Mucosa of descending colon (tissue), 3 donors: ENCODE measurements at places on chromosomes 6 and 20. TPM values are rescaled to one million over a fixed set of nuclear protein-coding genes. Genes with fewer than 3 reads are reported as not detected.

PHACTR1 gene
- total RNA-seq, result 2.7 TPM

KCNK15 gene
- total RNA-seq, result 0.17 TPM

GSTA2 gene
- total RNA-seq, result 0.29 TPM

CST5 gene
- not detected for total RNA-seq

TSBP1 gene
- total RNA-seq, result not detected

PTCRA gene
- not detected for total RNA-seq

TGM3 gene
- total RNA-seq, result 0.09 TPM

SPTLC3 gene
- total RNA-seq, result 18.2 TPM

MYLK2 gene
- 0.31 TPM for total RNA-seq

OR2H2 gene
- total RNA-seq, result not detected

SLC13A3 gene
- total RNA-seq, result 0.27 TPM

CEBPB gene
- 86.7 TPM for total RNA-seq

LRRC73 gene
- 0.23 TPM for total RNA-seq

CCN6 gene
- total RNA-seq, result not detected

UBE3D gene
- total RNA-seq, result 4.3 TPM

SLC17A1 gene
- not detected for total RNA-seq

LPIN3 gene
- 73.3 TPM for total RNA-seq

SRMS gene
- 0.52 TPM for total RNA-seq

HLA-B gene
- 3,045 TPM for total RNA-seq

ISM1 gene
- 0.66 TPM for total RNA-seq

SLPI gene
- 29.9 TPM for total RNA-seq

PRR18 gene
- not detected for total RNA-seq

GRCh38 chr6:155687645-155688044 lies 232.0 kb upstream of the NOX3 start:
- DNase-seq, result no peak

DNA sequence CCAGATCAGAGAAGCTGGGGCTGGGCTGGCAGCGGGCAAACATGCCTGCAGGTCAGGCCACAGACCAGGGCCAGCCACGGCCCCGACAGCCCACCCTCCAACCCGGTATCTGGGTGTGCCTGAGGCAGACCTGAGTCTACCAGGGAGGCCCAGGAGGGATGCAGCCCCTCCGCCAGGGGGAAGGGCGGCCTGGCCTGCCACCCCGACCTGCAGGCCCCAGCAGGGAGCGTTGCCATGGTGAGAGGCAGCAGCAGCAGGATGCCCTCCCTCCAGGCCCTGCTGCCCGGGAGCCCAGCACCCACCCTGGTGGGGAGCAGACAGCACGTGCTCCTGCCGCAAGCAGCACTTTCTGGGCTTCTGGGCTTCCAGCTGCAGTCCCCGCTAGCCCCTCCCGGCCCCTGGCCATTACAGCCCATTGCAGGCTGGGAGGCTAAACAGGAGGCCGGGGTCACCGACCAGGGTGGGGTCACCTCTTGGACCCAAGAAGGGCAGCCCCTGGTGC lies 3.8 kb upstream of the EEF1A2 start:
- DNase-seq, result no peak

- DNase-seq, result peak; percentile 61
These were observed at the start of gene ELOVL4 for GRCh38 chr6:79947191-79948186. Gene ELOVL4 (minus strand): TSS chr6:79947553. CDS start chr6:79947279, 274 bp downstream.

- DNase-seq, result no peak
These were observed 15.5 kb upstream of the CARMIL1 start for GRCh38 chr6:25263657-25264056.

- DNase-seq, result no peak
These were observed 120.9 kb downstream of the TIAM2 start for GRCh38 chr6:155115893-155116570.

DNA sequence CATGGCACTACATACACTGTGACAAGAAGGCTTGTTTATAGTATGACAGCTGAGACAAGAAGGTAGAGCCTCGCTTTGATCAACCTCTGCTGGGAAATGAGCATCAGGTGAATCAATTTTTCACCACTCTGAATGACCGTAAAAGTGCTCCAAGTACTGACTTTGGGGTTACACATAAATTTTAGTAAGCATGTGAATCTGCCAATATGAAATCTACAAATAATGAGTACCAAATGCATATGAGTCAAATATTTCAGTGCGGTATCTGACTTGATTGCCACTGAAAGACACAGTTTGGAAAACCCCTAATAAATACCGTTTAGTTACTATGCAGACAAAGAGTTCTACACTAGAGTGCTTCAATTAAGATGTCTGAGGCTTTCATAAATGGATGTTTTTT lies 77.8 kb downstream of the ATG5 start:
- DNase-seq, result no peak

DNA sequence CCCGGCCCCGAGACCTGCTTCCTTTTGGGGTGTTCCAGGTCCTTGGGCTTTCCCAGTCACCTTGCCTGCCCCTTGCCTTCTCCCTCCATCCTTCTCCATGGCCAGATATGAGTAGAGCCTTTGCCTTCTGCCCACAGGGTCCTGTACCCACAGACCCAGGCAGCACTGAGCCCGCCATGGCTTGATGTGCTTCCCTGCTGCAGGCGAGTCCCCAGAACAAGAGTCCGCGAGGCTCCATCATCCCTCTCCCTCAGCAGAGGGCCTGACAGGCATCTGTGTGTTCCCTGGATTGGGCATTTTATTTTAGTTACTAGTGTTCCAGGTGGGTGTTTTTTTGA lies 21.9 kb downstream of the PYGB start:
- peak; percentile 25 for DNase-seq

GRCh38 chr6:132019586-132019985 lies 68.4 kb upstream of the CCN2 start:
- DNase-seq, result no peak

- no peak for DNase-seq
These were observed 33.1 kb downstream of the TMEM14A start for GRCh38 chr6:52704060-52704459.

- no peak for DNase-seq
These were observed 72.0 kb downstream of the DST start for GRCh38 chr6:56570413-56571359.

GRCh38 chr6:130459316-130459715 lies 93.5 kb downstream of the TMEM200A start:
- DNase-seq, result no peak

DNA sequence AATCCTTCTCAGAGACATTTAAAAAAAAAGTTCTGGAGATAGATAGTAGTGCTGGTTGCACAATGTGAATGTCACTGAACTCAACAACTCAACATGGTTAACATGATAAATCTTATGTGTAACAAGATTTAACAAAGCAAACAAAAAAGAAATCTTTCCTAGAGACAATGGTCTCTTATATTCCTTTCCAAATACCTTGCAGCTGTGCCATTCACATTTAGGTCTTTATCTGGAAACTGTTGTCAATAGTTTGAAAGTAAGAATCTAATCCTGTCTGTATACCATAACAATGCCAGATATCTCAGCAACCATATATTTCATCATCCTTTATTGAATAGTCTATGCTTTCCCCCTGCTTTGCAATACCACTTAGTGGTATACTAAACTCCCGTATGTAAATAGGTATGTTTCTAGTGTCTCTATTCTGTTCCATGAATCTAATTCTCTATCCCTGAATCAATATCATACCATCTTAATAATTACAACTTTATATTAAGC lies 2.1 kb downstream of the SERAC1 start:
- no peak for DNase-seq

- no peak for DNase-seq
These were observed 16.7 kb downstream of the TAB2 start for GRCh38 chr6:149334201-149334600.

GRCh38 chr20:16283307-16283706 lies 289.9 kb downstream of the KIF16B start:
- no peak for DNase-seq

GRCh38 chr6:46024124-46024769 lies 8.6 kb upstream of the CLIC5 start:
- no peak for DNase-seq

DNA sequence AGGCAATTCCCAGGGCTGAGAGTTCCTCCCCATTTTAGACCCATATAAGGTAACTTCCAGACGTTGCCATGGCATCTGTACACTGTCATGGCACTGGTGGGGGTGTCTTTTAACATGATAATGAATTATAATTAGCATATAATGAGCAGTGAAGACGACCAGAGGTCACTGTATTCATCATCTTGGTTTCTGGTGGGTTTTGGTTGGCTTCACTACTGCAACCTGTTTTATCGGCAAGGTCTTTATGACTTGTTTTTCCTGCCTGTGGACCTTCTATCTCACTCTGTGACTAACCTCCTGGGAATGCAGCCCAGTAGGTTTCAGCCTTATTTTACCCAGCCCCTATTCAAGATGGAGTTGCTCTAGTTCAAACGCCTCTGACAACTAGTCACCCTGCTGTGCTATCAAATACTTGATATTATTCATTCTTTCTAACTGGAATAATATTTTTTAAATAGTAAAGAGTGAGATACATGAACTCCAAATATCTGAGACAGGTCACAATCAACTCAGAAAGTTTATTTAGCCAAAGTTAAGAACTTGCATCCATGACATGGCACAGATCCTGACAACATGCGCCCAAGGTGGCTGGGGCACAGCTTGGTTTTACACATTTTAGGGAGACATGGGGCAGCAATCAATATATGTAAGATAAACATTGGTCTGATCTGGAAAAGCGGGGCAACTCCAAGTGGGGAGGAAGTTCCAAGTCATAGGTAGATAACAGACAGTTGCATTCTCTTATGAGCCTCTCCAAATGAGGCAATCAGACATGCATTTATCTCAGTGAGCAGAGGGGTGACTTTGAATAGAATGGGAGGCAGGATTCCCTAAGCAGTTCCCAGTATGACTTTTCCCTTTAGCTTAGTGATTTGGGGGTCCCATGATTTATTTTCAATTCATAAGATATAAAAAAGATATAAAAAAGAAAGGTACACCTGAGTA lies 1.2 kb upstream of the UFL1 start:
- DNase-seq, result peak; percentile 37

DNA sequence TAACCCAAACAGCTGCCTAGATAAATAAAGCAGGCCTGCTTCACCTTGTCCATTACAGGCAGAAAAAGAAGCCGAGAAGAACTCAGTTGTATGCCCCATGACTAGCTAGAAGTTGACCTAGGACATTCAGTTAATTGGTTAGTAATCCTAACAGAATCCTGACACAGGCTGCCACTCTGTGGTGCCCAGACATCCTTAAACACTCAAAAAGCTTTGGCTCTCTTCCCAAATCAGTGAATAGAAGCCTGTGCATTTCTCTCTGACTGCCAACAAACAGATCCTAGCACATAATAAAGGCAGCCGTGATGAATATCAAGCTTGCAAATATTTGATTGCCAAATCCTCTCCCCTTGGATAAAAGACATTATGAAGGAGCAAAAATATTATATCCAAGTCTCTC lies 519.1 kb upstream of the EYS start:
- DNase-seq, result no peak

DNA sequence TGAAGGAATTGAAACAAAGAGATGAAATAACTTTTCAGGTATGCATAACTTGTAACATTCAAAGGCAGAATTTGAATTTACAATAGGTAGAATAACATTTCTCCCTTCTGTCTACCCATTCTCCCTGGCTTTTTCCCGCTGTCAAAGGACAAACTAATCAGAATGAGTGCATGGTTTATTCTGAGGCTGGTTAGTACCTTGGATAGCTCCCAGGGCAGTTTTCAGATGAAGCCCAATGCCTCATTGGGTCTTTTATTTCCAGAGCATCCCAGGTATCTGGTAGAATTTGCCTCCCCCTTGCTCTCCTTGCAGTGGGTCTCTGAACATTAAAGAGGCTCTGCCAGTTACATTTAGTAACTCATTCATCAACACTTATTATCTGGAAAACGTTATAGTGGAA lies 665.5 kb downstream of the BCKDHB start:
- no peak for DNase-seq

- DNase-seq, result no peak
These were observed 190.8 kb upstream of the LAMP5 start for GRCh38 chr20:9323622-9324021.

- DNase-seq, result no peak
These were observed 84.1 kb downstream of the TNFAIP3 start for GRCh38 chr6:137951064-137951597.

DNA sequence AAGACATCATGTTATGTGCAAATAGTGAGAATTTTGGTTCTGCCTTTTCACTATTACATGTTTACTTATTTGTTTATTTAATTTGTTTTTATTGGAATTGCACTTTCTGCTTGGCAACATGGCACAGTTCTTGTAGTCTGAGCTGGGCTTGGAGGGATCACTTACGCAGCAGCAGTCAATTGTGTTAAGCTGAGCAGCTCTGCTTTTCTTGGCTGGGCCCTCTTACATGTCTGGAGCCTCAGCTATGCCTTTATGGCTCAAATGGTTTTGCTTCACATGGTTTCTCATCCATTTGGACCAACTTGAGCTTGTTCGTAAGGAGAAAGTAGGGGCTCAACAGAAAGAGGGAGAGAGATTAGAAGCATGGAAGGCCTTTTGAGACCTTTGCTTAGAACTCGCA lies 327.5 kb upstream of the EPHA7 start:
- DNase-seq, result no peak
